ENCODE measurements at places on chromosomes 12 and 14.

- no peak for ATAC-seq
These were observed 78.0 kb upstream of the TTC7B start for GRCh38 chr14:90894241-90894640.

DNA sequence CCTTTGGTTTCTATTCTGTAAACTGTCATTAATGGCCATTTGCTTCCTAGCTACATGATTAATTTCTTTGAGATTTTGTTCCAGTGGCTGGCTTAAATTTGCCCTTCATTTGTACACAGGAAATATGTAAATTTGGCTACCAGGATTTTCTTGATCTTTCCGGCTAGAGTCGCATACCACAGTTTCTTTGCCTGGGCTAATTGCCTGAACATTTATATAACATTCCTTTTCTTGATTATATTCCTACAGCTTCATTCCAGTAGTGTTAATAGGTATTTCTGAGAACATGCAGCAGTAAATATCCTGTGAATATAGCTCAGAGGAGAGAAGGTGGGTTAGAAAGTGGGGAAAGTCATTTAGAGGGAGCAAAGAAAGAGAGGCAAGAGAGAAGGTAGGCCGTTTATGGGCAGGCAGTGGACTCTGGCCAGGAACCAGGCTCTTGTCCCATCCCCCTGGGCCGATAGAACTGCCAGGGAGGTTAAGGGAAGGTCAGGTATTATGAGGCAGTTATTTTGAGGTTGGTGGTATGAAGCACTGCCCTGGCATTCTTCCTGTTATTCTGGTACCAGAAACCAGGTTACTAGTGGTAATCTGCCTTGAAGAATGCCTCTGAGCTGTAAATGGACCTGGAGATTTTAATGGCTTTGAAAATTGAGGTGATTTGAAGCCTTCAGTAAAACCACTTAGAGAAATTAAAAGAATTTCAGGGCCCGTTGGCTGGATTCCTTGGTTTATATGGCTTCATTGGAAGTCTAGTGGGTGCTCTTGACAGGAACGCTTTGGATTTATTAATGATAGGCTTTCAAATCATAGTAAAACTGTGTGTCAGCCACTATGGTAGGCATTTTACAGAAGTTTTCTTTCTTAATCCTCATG lies 4.4 kb downstream of the RNF10 start:
- ATAC-seq, result peak; percentile 59

GRCh38 chr14:83425706-83426105 lies 1892.1 kb upstream of the SEL1L start:
- ATAC-seq, result no peak

- ATAC-seq, result no peak
These were observed 5.2 kb upstream of the TEX22 start for GRCh38 chr14:105393151-105393550.

DNA sequence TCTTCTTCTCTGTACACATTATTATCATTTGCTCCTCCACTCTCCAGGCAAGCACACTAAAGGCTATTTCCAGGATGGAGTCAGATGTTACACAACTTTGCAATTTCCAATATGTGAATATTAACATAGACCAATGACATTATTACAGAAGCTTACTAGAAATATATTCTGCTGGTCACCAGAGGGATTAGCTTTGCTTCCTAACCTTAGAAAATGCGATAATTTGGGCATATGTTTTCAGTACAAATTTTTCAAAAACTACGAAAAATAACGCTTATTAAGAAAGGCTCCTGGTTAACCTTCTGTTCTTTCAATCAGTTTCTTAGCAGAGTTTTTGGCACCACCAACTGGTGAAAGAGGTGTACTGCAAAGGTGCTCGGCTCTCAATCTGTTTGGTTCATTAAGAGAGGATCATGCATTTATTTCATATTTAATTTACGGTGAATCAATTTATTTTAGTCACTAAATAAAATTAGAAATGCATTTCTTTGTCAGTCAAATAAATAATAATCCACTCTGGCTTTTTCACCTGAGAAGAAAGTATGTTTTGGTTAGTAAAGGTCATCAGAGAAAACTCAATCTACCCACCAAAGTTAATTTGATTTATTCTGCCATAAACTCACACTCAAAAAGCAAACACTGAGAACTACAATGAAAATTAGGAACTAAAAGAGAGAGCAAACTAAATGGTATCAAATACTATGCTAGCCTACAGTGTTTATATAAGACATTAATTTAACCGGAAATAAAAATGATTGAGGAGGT lies 39.2 kb downstream of the EFCAB11 start:
- ATAC-seq, result peak; percentile 55

GRCh38 chr14:20613094-20614037 lies 22.2 kb upstream of the RNASE12 start:
- ATAC-seq, result peak; percentile 88

DNA sequence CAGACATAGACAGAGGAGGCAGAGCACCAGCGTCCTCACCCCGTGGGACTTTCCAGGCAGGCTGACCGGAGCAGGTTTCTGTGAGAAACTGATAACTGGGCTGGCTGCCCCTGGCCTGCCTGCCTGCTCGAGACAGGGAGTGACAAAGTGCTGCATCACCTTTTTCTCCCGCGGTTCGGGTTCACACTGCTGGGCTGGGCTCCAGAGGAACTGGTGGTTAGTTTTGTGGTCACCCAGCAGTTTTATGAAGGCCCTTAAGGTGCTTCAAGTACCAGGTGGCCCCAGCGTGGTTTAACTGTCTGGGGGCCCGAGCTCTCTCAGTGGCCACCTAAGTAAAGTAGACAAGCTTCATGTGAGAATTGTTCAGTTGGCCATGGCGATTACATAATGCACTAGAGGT lies 1073.6 kb downstream of the BCL11B start:
- no peak for ATAC-seq

GRCh38 chr12:29589851-29590250 lies 92.4 kb upstream of the OVCH1 start:
- ATAC-seq, result no peak

DNA sequence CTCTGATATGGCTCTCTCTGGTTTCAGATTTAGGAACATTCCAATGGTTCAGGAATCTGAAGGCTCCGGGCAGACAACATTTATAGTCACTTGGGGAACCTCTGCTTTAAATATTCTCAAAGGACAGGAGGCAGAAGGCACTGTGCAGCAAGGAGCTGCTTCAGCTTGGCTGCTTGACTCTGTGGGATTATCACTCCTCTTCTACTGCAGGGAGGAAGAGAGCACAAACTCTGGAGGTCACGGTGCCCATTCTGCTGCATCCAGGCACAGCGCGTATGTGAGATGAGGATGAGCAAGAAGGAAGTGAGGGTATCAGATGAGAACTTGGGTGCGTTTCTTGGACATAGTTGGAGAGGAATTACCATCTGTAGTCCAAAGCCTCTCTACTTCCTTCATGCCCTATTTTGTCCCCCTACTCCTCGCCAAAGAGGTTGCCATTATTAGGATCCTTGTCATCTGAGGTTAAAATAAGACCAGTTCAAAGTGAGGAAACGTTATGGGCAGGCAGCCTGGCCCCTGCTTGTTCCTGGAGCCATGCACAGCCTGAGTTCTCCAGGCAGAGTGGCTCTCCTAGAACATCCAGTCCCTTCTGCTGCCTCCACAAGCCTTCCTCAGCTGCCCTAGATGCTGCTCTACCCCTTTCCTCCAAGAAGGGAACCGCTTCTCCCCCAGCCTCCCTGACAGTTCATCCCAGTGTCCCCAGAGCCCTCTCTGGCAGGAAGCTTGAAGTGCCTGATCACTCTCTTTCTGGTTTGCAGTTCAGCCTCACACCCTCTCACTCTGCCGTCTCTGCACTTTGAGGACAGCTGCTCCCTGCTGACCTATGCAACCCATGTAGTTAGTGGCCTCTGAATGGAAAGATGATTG lies 12.5 kb downstream of the FGF6 start:
- no peak for ATAC-seq

- ATAC-seq, result peak; percentile 55
These were observed 138.5 kb downstream of the ANO6 start for GRCh38 chr12:45354399-45354798.

DNA sequence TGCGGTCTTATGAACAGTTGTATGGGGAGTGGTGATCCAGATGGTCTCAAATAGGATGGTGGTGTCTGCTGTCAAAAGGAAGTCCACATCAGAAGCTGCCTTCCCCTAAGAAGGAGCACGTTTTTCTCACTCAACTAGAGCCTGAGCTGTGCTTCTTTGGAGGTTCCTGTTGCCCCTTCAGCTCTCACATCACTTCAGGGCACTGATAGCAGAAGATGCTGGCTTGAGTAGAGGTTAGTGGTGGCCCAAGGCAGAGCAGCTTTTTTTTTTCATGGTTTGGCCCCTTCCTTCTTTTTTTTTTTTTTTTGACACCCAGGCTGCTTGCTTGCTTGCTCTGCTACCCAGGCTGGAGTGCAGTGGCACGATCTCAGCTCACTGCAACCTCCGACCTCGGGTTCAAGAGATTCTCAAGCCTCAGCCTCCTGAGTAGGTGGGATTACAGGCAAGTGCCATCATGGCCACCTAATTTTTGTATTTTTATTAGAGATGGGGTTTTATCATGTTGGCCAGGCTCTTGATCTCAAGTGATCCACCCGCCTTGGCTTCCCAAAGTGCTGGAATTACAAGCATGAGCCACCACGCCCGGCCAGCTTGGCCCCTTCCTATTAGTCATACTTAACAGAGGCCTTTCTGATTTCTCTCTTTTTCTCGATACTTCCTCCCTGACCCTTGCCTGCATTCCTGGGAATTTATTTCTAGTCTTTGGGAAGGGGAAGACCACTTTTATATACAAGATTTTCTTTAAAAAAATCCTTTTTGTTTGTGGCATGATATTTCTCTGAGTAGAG lies 31.6 kb downstream of the KLRD1 start:
- ATAC-seq, result no peak

- ATAC-seq, result no peak
These were observed 9.0 kb downstream of the RPS6KL1 start for GRCh38 chr14:74913986-74914573.

DNA sequence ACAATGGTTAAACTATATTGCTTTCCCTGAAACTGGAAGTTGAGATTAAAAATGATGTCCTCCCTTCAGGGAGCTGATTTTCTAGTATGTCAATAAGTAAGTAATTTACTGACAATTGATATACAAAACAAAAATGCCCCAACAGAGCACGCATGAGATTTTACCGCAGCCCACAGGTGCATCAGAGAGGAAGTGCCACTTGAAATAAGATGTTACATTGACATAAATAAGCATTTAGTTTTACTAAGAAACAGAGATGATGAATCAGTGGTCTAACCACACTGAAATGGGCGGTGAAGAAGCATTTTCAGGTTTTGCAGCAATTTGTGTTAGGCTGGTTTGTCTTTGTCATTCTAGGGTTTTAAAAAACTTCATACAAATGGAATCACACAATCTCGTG lies 8.8 kb upstream of the CLECL1 start:
- ATAC-seq, result peak; percentile 36

DNA sequence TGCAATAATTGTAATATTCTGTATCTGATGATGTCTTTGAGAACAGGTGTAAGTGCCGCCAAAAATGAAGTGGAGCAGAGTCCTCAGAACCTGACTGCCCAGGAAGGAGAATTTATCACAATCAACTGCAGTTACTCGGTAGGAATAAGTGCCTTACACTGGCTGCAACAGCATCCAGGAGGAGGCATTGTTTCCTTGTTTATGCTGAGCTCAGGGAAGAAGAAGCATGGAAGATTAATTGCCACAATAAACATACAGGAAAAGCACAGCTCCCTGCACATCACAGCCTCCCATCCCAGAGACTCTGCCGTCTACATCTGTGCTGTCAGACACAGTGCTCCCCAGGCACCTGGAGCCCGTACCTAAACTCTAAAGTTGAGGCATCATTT lies 268.7 kb downstream of the DAD1 start:
- no peak for ATAC-seq

DNA sequence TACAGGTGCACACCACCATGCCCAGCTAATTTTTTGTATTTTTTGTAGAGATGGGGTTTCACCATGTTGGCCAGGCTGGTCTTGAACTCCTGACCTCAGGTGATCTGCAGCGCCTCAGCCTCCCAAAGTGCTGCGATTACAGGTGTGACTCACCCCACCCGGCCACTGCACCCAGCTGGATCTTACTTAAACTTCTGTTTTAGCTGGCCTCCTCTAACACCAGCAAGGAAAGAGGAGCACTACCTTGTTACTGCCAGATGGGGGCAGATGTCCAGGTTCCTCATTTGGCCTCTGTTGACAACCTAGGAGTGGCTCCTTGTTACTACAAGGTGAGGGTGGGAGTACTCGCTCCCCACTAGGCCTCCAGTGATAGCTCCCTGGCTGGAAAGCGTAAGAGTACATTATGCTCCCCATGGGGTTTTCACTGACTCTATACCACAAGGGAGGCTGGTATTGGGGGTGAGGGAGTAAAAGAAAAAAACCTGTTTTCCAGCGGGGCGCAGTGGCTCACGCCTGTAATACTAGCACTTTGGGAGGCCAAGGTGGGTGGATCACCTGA lies 13.2 kb upstream of the ARF6 start:
- ATAC-seq, result peak; percentile 82

DNA sequence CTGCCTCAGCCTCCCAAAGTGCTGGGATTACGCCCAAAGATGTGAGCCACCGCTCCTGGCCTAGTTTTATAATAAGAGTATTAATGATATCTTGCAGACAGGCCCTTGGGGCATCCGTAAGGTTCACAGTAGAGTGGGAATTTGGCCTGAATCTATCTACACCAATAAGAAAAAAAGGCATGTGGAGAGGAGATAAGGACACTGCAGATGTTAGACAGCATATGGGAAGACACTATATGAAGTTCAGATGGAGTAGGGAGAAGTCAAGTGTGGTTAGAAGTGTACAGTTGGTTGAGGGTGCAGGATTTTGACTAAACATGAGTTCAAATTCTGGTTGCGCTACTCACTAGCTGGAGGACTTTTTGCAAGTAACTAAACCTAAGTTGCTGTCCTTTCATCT lies 8.5 kb upstream of the TTC8 start:
- ATAC-seq, result no peak

GRCh38 chr14:37824939-37825712 lies 229.7 kb downstream of the TTC6 start:
- no peak for ATAC-seq

GRCh38 chr14:21093769-21094681 lies 4.4 kb downstream of the ZNF219 start:
- ATAC-seq, result no peak

- no peak for ATAC-seq
These were observed 800 bp downstream of the PCNX4 start for GRCh38 chr14:60092526-60092920.

DNA sequence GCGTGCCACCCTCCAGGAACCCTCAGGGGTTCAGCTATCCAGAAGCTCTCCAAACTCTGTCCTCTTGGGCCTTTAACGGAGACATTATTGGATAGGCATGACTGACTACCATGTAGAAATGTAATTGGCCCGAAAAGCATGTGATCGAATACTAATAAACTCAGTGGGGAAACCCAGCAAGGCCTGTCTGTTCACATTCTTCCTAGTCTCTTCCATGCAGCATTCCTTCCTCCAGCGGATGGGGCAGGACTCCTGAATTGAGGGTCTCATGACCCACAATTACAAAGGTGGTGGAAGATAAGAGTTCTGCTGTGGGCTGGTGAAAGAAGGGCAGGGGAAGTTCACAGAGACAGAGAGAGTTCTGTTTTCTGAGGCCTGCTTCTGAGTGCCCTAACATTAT lies 6.5 kb upstream of the PRDM4 start:
- no peak for ATAC-seq

GRCh38 chr12:54546511-54546910 lies 2.9 kb upstream of the PDE1B start:
- no peak for ATAC-seq

- no peak for ATAC-seq
These were observed 185.2 kb upstream of the SLC38A2 start for GRCh38 chr12:46557539-46558373.

- no peak for ATAC-seq
These were observed 336.3 kb downstream of the NOVA1 start for GRCh38 chr14:26261368-26262122.

- no peak for ATAC-seq
These were observed 35.2 kb downstream of the TDG start for GRCh38 chr12:104000807-104001434.

- ATAC-seq, result peak; percentile 2
These were observed 14.9 kb upstream of the IRF2BPL start for GRCh38 chr14:77043177-77043983.
